ENCODE measurements at places on chromosomes 3 and 15.

GRCh38 chr3:73727117-73727821 lies 102.5 kb upstream of the PDZRN3 start:
- no peak for DNase-seq

GRCh38 chr15:92989470-92989869 lies 89.3 kb downstream of the CHD2 start:
- DNase-seq, result no peak

GRCh38 chr3:70247955-70248354 lies 64.5 kb downstream of the MDFIC2 start:
- no peak for DNase-seq

- DNase-seq, result no peak
Measured at GRCh38 chr15:57215326-57215725, 161.0 kb upstream of the CGNL1 start.

DNA sequence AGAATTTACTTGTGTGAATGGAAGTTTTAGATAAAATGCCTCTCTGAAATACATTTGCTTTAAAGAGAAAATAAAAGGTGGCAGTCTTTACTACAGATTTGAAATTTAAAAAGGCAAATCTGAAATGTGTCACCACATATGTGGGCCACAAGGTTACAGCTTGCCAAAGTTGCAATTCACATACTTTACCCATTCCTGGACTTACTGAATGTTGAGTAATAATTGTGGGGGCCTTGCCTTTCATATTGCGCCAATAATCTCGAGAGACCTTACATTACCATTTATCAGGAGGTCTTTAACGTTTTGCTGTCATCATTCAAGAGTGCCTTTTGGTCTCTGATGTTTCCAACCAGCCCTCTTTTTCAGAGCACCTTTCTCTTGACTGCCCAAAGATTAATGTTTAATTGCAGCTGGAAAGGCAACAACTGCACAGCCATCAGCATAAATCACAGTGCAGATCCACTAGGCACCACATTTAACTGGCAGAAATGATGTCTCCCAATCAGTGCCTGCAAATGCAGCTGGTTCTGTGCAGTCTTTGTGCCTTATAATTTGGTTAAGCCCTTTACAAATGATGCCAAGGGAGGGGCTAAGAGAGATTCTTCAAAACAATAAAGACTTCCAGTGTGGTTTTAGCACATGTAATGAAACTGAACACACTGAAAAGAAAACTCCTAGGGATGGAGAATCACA lies 206.8 kb downstream of the MAGI1 start:
- no peak for DNase-seq

DNA sequence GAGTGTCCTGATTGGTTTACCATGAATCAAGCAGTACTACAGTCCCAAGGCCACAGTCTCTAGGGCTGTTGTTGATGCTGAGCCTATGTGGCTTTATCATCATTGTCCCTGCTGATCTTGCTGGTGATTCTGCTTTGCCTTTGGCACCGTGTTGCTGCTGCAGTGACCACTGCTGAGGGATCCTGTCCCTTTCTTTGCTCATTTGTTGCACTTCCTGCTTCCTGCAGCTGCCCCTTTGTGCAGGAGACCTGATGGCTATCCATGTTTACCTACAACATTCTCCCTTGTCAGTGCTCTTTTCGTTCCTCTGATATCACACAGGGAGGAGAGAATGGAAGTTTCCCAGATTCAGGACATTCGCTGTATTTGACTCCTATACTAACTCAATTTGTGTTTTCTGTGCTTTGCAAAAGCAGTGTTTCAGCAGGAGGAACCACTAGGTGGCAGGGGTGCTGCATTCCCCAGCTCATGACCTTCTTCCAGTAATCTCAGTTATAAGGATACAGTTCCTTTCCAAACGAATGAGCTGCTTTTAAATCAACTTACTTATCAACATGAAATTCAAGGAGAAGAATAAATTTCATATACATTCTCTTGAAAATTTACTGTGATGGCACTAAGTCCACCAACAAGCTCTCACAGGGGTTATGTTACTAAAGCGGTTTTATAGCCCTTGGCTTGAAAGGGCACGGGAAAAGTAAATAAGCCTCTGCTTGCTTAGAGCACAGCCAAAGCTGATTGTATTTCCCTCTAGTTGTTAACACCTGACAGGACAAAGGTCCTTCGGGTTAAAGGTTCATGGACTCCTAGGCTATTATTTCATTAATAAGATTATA lies 9.7 kb upstream of the THUMPD3 start:
- peak; percentile 85 for DNase-seq

GRCh38 chr3:185796431-185797107 lies 28.3 kb downstream of the IGF2BP2 start:
- DNase-seq, result no peak

DNA sequence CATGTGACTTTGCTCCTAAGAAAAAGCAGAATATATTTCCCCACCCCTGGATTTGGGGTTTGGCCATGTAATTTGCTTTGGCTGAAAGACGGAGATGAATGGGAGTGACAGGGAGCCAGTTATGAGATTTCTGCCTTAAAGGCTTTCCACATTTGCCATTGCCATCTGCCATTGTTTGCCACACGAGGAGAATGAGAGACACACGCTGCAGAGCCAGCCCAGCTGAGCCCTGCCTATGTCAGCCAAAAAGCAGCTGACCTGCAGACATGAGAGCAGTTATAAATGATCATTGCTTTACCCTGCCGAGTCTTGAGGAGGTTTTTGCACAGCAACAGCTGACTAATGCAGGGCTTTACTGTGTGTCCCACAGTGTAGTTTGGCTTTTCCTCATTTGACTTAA lies 40.6 kb upstream of the RFTN1 start:
- DNase-seq, result no peak

GRCh38 chr15:75532413-75533250 lies 46.5 kb downstream of the PTPN9 start:
- DNase-seq, result peak; percentile 55

DNA sequence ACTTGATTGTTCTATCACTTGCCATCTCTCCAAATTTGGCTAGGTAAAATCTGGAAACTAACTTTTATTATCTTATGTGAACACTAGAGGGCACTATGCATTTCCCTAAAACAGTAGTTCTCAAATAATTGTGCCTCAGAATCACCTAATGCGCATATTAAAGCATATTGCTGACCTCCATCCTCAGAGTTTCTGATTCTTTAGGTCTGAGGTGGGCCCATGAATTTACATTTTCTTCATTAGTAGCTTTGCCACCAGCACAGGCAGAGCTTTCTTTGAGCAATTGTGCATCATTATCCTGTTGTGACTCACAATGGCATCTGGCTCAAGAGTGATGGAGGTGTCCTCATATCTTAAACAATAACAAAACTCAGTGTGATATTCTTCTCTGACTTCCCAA lies 17.5 kb upstream of the BCHE start:
- no peak for DNase-seq

GRCh38 chr3:191695131-191695814 lies 234.3 kb downstream of the PYDC2 start:
- no peak for DNase-seq

GRCh38 chr15:70559265-70560239 lies 203.8 kb downstream of the UACA start:
- DNase-seq, result no peak

DNA sequence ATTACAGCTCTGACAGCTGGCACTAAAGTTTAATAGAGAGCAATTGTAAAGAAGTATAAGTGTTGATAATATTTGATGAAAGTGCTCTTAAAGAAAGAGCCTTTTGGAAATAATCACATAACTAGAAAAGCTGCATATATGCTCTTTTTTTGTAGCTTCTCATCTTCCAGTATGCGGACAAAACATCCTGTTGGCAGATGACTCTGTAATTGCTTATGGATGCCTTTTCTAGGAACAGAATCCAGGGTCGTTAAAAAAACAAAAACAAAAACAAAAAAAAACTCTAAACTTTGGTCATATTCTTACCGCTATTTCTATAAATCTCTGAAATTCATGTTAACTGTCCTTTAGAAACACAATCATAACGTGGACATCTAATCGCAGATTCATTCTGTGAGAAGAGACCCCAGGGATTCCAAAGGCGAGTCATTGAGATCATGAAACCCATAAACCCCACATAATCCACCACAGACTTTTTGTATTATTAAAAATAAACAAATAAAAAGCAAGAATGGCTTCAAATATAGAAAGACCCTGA lies 109.8 kb downstream of the EPHA3 start:
- DNase-seq, result no peak

GRCh38 chr15:98881526-98882520 lies 125.8 kb downstream of the PGPEP1L start:
- DNase-seq, result peak; percentile 30

DNA sequence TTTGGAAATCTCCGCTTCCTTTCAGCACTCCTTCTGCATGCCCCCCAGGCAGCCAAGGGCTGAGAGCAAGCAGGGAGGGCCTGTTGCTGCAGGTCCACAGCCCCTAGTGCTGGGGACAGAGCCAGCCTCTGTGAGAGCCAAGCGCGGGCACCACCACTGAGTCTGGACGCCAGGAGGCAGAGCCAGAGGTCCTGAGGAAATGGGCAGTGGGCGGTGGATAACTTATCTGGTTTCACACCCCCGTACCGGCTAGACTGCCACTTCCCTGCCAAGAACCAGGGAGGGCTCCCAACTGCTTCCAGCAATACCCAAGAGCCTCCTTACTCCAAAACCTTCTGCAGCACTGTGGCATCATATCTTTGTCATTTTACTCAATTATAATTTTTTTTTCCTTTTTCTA lies 141.6 kb upstream of the IGF1R start:
- DNase-seq, result no peak

GRCh38 chr15:70582143-70582945 lies 181.0 kb downstream of the UACA start:
- no peak for DNase-seq

- DNase-seq, result no peak
Measured at GRCh38 chr15:70653426-70653825, 109.9 kb downstream of the UACA start.

DNA sequence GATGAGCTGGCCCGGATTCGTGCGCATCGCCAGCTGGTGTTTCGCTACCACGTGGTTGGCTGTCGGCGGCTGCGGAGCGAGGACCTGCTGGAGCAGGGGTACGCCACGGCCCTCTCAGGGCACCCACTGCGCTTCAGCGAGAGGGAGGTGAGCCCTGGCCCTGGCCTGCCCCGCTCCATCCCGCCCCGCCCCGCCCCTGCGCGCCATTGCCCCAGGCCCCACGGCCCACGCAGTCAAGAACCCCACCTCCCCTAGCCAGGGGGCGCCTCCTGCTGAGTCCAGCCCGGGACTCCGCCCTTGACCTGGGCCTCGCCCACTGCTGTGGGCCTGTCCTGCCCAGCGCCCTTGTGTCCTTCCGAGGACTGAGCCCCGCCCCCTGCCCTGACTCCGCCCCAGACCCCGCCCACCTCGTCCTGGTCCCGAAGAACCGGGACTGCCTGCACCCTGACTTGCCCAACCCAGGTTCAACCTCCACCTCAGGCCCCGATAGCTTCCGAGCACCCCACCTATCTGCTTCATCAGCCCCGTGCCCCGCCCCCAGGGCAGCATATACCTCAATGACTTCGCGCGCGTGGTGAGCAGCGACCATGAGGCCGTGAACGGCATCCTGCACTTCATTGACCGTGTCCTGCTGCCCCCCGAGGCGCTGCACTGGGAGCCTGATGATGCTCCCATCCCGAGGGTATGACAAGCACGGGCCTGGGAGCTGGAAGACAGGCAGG lies 14.8 kb downstream of the NT5DC2 start:
- no peak for DNase-seq

GRCh38 chr15:57525581-57525980 lies 66.1 kb upstream of the MYZAP start:
- no peak for DNase-seq

DNA sequence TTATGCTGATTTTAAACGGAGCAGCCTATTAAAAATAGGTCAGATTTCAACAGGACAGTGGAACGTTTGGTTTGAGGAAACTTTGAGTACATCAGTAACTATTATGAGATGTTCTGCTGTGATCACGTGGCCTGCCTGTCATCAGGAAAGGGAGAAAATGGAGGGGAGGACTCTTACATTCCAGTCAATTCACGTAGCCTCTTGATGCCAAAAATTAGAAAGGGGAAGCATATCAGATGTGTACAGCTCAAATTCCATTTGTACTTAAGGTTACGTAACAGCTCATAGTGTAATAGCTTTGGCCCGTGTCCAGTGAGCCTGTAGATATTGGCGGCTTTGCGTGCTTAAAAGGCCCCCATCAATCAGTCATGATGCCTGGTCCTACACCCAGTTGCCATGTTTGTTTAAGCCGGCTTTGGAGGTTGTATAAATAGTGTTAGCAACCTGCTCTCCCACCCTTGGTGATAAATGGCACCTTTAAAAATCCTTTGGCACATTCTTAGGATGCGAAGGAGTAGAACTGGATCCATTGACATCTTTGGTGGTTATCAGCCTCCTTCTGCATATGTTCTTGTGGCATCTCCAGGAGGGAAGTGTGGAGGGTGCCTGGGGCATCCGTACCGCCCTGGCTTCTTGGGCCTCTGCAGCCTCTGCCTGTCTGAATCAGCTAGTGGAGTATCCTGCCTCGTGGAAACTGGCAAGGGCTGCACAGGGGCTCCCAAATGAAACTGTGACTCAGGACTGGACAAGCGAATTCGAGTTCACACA lies 163.9 kb downstream of the THSD4 start:
- DNase-seq, result peak; percentile 2

DNA sequence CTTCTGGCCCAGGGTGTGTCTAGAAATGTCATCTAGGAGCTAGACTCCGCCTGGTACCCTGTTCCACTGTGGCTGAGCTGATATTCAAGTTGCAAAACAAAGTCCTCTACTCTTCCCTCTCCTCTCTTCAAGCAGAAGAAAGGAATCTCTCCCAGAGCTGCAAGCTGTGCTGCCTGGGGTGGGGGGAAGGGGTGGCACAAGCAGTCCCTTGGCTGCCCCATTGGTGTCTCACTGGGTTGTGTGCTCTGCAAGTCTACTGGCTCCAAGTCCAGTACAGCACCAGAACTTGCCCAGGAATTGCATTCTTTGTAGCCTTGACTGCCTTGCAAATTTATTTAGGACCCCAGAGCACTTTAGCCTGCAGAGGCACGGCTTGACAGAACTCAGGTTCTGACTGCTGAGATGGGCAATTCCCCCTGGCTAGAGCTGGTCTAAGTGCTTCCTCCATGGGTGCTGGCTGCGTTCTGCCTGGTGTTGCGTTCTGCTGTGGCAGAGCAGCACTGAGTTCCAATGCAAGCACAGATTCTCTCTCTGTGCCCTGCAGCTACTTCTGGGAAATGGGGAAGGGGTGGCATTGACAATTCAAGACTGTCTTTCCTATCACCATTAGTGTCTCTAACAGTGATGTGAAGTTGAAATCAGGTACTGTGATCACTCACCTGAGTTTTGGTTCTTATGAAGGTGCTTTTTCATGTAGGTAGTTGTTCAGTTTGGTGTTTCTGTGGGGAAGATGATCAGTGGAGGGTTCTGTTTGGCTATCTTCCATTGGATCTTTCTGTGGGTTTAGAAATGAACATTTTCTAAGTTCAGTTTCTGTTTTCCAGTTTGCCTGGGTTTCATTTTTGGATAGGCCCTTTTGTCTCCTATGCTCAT lies 39.5 kb downstream of the OXSR1 start:
- no peak for DNase-seq
